Right atrium auricular region (tissue), 2 donors: ENCODE measurements at places on chromosomes 6 and 20. TPM values are rescaled to one million over a fixed set of nuclear protein-coding genes. Genes with fewer than 3 reads are reported as not detected.

MLIP gene
- 262 TPM for total RNA-seq

LTA gene
- total RNA-seq: not detected

FANCE gene
- total RNA-seq: 3.4 TPM

ZNF391 gene
- total RNA-seq: 1.3 TPM

SLC32A1 gene
- not detected for total RNA-seq

GCNT2 gene
- total RNA-seq: 3.3 TPM

MCM9 gene
- total RNA-seq: 7.9 TPM

COL9A3 gene
- 5.7 TPM for total RNA-seq

POU5F1 gene
- total RNA-seq: not detected
